ENCODE measurements at places on chromosomes 16 and 17. TPM values are rescaled to one million over a fixed set of nuclear protein-coding genes. Genes with fewer than 3 reads are reported as not detected.

Gene RAPGEFL1
- 5.0 TPM for polyA plus RNA-seq

Gene RRAD
- polyA plus RNA-seq: not detected

Gene INCA1
- 2.5 TPM for polyA plus RNA-seq

Gene AIPL1
- polyA plus RNA-seq: not detected

Gene TBX6
- polyA plus RNA-seq: not detected

Gene TP53TG3C
- polyA plus RNA-seq: not detected

Gene HS3ST2
- polyA plus RNA-seq: 7.6 TPM

Gene NKD1
- 0.17 TPM for polyA plus RNA-seq

Gene ESRP2
- not detected for polyA plus RNA-seq

Gene STX4
- polyA plus RNA-seq: 15.6 TPM

Gene MYH3
- polyA plus RNA-seq: not detected

Gene HOXB4
- polyA plus RNA-seq: not detected

Gene EVI2A
- polyA plus RNA-seq: 4.7 TPM

Gene MT4
- not detected for polyA plus RNA-seq

Gene ABCC11
- polyA plus RNA-seq: 0.20 TPM

Gene PPP1R27
- polyA plus RNA-seq: not detected

Gene CACNB1
- 1.0 TPM for polyA plus RNA-seq

Gene CSF3
- not detected for polyA plus RNA-seq

Gene OTOP2
- not detected for polyA plus RNA-seq

Gene GDPD3
- polyA plus RNA-seq: not detected

Gene CYGB
- polyA plus RNA-seq: 0.28 TPM
